Stimulated activated CD8-positive, alpha-beta memory T cell treated with anti-CD3 and anti-CD28 coated beads, Interleukin-4, amount 100 ng/mL, for 1 hour (primary cell): ENCODE measurements at places on chromosomes 6 and 20.

DNA sequence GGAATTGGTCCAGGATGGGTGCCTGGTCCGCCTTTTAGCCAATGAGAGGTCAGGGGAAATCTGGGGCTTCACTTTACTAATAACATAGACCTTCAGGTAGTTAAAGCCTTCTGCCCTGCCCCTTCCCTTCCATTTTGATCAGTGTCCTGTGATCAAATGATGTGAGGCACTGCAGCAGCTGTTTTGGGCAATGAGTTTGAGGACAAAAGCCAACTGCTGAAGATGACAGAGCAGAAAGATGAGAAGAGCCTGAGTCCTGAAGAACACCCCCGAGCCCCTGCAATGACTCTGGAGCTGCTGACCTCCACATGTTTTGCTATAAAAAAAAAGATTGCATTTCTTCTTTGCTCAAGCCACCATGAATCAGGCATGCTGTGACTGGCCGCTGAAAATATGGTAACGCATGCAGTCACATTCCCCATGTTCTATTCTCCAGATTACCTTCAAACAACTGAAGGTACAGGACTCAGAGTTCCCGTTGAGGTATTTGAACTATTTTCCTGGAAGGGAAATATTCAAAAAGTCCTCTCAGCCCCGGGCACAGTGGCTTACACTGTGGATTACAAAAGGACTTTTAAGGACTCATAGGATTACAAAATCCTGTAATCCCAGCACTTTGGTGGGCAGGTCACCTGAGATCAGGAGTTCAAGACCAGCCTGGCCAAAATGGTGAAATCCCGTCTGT is 45.7 kb upstream of the B4GALT5 start:
- DNase-seq, result no peak

DNA sequence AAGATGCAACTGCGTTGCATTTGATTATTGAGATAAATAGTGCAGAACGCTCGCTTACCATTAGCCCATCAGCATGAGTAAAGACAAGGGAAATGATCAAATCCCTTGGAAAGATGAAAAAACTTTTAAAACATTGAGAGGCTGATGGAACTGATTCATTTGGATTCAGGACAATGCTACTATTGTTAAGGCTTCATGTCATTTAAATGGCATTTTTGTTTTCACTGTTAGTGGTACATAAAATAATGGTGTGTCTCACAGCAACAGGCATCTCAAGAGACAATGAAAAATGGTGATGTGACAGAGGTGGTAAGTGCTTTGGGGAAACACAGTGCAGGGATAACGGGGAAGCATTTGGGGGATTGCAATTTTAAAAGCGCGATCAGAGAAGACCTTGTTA is 159.7 kb upstream of the KCNG1 start:
- no peak for DNase-seq

DNA sequence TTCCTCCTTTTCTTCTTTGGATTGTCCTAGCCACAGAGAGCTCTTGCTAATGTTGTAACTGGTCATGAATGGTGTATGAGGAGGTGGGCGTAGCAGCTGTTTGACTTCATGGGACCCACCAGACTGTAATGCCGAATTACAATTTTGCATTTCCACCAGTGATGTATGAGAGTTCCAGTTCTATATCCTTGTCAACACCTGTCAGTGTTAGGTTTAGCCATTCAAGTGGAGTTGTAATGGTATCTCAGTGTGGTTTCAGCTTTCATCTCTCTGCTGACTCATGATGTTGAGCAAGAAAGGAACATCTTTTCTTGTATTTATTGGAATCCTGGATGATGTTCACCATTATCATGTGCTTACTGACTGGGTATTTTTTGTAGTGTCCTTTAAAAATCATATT is 5.1 kb downstream of the IGF2R start:
- no peak for DNase-seq

- no peak for DNase-seq
Observed at GRCh38 chr6:12280458-12280857, 9.7 kb upstream of the EDN1 start.

DNA sequence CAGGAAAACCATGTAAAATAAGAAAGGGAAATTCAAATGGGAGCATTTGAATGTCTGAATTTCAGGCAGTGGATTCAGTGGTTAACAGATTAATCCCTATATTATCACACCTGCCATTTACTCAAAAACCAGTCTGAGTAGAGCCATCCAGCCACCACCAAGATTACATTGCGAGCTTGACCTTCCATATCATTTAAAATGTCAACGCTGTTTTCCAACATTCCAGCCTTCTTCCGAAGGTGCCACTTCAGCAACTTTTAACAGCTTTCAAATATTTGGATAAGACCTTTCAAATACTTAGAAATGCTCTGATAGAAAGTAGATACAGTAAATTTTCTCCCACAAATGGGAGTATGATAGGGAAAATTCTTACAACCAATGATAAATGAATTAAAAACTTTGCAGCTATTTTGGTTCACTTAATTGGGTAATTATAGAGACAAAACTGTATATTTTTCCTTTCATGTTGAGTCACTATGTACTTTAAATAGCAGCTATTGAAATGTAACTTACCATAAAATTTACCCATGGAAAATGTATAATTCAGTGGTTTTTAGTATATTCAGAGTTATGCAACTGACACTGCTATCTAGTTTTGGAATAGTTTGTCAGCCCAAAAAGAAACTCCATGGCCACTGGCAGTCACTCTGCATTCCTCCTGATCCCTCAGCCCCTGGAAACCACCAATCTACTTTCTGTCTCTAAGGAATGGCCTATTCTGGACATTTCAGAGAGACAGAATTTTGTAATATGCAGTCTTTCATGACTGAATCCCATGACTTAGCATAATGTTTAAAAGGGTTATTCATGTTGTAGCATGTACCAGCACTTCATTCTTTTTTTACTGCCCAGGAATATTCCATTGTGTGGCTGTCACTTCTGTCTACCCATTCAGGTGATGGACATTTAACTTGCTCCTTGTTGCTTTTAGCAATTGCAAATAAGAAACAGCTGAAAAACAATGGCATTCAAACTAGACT is 21.5 kb downstream of the EZR start:
- no peak for DNase-seq

GRCh38 chr20:45049904-45050471 is 50.9 kb downstream of the KCNS1 start:
- DNase-seq, result no peak

DNA sequence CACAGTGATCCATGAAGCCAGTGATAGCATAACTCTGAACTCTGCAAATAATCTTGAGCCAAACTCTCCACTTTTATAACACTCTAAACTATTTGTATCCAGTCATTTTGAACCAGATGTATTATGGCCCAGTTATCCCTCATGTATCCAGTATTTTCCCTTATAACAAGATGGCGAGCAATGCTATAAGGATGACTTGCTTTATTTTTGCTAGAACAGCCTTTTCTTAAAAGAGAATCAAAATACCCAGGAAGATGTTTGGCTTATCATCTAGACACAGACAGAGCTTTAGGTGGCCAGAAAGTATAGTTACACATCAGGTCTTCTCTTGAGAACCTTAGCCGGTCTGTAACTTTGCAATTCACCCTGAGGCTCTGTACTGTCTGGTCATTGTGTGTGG is 81.0 kb downstream of the DOK5 start:
- DNase-seq, result no peak

DNA sequence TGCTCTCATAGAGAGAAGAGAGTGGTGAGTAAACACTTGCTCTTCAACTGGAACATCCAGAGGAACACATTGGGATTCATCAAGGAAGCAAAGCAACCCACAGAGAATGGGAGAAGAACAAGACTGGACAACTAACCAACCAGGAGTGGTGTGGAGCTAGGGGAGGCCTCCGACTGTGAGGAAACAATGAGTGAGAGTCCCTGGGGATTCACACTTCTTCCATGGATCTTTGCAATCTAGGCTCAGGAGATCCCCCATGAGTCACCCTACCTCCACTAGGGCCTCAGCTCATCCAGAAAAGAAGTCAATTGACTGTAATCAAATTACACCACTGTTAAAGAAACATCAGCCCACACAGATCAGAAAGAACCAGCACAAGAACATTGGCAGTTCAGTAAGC is 42.3 kb upstream of the CLVS2 start:
- DNase-seq, result no peak

- DNase-seq, result no peak
Observed at GRCh38 chr6:56933650-56934049, 21.3 kb upstream of the BEND6 start.

DNA sequence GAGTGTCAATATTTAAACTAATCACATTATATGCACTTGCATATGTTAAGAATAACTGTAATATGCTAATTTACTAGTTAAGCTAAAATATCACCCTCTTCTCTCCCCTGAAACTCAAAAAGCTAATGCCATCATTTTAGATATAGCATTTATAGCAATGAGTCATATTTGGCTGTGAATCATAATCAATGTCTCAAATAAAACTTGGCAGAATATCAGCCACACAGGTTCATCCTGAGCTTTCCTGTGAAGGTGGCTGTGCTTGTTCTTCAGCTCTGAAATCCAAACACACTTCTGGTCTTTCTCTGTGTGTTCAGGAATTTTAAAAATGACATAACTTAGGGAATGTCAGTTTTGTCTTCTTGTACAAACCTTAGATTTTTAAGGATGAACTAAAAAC is 12.8 kb upstream of the PNRC1 start:
- no peak for DNase-seq

- DNase-seq, result no peak
Observed at GRCh38 chr6:137402143-137402680, 92.0 kb downstream of the OLIG3 start.

- no peak for DNase-seq
Observed at GRCh38 chr6:116482780-116483179, 21.6 kb downstream of the CALHM6 start.

GRCh38 chr6:38767560-38767959 is 52.4 kb downstream of the DNAH8 start:
- no peak for DNase-seq

DNA sequence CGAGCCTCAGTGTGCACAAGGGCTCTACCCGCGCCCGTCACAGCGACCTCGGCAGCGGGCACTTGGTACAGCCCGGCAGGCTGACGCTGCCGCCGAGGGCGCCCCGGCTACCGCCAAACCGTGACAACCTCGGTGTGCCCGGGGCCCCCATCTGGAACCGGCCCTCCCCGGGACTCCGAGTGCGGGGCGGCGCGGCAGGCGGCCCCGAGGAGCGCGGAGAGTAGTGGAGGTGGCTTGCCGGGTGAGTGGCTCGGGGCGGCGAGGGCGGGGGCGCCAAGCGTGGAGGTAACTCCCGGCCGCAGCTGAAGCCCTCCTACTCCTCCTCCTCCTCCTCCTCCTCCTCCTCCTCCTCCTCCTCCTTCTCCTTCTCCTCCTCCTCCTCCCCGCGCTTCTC is at the start of gene ISM1:
Gene ISM1 (plus strand): TSS at position 371 of the 394 bp plus-strand sequence. CDS start 503 bp downstream, outside the sequence.
- peak; percentile 7 for DNase-seq

GRCh38 chr6:139367810-139368351 is 6.6 kb downstream of the CITED2 start:
- no peak for DNase-seq

- no peak for DNase-seq
Observed at GRCh38 chr20:8388141-8388540, 256.1 kb downstream of the PLCB1 start.

DNA sequence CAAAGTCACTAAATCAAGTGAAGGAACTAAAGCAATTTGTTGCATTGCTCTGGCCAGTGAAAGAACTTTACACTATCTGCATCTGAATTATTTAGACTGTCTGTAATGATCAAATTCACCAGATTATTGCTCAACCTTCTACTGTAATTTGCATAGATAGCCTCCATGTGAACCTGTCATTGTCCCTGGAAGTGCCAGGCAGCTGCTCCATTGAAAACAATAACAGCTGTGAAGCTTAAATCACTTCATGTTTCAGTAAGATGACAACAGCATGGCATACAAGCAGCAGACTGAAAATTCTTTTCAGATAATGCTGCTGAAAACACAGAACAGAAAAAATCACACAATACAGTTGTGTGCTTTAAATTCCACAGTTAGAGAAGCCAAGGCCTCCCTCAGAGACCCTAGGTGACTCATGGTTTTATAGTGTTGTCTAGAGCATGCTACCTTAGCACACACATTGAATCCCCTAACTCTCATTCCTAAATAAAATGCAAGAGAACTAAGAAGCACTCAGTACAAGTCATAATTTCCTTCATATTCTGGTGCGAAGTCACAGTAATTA is 248.9 kb downstream of the TPBG start:
- DNase-seq, result no peak

- no peak for DNase-seq
Observed at GRCh38 chr20:18835466-18836256, 22.1 kb downstream of the SCP2D1 start.

GRCh38 chr20:39016041-39016440 is 53.9 kb downstream of the DHX35 start:
- DNase-seq, result no peak

- no peak for DNase-seq
Observed at GRCh38 chr6:7500752-7501282, 40.7 kb upstream of the DSP start.

- no peak for DNase-seq
Observed at GRCh38 chr6:49087369-49087768, 375.7 kb downstream of the MMUT start.

DNA sequence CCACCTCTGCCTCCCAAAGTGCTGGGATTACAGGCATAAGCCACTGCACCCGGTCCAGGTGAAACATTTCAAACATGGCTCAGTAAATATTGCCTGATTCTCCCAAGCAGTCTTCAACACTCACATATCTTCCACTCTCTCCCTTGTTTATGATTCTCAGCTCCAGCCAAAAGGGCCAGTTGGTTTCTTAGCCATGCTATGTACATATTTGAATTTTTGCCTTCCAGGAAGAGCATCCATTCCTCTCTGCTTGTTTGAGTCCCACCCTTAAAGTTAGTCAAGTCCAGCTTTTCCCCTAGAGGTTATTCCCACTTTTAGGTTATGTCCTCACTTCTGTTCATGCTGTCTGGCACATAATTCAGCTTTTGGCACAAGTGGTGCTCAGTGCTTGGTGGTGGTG is 5.9 kb downstream of the KIFC1 start:
- DNase-seq, result no peak

GRCh38 chr6:97923249-97923648 is 640.2 kb upstream of the MMS22L start:
- no peak for DNase-seq

DNA sequence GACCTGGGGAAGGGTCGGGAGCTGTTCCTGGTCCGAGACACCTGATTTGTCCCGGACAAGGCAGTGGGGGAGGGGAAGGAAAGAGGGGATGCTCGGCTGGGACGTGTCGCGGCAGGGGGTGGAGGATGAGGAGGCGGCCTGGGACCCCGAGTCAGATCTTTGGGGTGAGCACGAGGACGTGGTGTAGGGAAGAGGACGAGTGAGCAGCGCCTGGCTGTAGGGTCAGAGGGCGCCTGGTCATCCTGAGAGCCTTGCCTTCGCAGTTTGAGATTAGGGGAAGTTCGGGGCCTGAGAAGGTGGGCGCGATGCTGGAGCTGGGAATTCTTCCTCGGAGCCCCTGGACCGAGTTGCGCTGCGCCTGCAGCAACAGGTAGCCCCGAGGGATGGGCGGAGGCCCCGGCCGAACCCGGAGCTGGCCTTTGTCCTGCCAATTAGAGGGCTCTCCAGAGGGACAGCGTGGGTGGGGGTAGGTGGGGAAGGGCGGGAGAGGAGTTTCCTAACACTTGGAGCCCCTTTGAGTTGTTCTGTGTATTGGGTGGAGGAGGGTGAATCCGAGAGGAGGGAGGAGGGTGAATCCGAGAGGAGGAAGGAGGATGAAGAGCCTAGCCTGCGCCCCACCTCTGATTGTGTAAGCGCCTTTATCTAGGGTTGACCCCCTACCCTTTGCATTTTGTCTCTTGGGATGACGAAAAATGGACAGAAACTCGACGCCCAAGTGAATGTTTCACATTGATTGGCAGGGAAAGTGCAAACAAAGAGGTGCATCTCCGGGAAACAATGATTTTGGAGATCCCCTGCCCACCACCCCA is 72.0 kb downstream of the SOX4 start:
- no peak for DNase-seq

GRCh38 chr20:16167423-16168130 is 405.7 kb downstream of the KIF16B start:
- DNase-seq, result no peak
